Stimulated activated CD4-positive, alpha-beta T cell treated with anti-CD3 and anti-CD28 coated beads, Interleukin-4, amount 100 ng/mL, for 48 hours (primary cell): ENCODE measurements at places on chromosomes 2 and 18.

DNA sequence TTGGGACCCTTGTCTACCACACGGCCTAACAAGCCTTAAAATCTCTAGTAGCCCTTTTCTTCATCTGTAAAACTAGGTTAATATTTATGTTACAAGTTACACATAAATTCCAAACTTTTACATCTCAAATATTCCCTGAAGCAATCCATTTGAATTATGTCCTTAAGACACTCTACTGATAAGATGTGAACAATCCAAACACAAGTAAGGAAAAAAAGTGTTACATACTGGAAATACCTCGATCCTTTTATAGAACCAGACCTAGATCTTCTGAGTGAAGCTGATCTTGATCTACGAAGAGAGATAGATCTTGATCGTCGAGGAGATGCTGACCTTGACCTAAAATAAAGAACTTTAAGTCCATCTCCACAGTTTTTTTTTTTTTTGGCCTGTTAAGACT lies 3.3 kb downstream of the SRSF7 start:
- DNase-seq, result no peak

DNA sequence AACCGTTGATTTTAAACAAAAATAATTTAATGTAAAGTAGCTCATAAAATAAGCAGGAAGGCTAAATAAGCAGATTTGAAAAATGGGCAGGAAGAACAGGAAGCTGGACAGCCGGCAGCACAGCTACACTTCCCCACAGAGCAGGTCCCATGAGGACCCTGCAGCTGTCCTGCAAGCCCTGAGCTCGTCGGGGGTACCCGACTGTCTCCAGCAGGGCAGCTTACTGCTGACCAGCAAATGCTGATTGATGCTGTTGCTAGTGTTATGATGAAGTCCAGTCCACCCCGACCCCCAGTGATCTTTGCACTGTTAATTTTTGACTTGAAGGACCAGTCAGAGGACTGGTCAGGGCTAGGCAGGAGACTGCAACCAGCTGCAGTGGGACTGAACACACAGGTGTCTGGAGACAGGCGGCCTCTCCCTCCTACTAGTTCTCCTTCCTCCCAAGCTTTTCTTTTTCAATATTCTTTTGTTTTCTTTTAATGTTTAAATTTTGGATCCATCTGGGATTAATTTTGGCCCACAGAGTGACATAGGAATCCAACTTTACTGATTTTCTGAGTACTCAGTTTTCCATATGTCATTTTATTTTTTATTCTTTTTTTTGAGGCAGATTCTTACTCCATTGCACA lies 27.7 kb downstream of the POLE4 start:
- DNase-seq, result no peak

DNA sequence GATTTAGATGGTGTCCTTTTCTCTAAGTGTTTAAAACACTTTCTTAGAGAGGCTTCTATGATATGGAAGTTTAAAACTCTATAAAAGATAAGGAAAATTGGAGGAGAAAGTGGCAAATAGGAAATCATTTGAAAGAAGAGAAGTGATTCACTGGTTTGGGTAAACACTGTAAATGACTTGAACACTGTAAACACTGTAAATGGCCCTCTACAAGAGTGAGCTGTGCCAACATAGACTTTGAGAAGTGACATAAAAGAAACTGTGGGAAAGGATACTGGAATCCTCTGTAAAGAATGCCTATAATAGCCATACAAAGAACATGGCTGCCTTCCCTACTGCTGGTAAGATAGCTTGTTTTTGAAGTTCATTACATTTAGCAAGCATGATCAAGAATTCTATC lies 210.9 kb upstream of the SIX3 start:
- DNase-seq, result no peak

DNA sequence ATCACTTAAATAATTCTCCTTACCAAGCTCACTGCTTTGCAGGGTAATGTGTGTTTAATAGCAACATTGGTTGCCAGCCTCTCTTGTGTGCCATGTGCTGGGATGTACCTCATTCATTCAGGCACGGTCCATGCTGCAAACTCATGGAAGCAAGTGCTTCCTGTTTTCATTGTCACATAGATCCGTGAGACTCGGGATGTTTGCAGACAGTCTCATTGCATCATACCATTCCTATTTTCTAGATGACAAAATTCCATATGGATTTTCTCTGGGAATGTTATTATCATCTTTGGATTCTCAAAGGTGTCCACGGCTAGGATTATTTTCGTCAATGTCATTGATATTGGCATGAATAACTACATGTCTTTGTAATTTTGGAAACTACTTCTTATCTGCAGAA lies 60.0 kb upstream of the HDAC4 start:
- no peak for DNase-seq

DNA sequence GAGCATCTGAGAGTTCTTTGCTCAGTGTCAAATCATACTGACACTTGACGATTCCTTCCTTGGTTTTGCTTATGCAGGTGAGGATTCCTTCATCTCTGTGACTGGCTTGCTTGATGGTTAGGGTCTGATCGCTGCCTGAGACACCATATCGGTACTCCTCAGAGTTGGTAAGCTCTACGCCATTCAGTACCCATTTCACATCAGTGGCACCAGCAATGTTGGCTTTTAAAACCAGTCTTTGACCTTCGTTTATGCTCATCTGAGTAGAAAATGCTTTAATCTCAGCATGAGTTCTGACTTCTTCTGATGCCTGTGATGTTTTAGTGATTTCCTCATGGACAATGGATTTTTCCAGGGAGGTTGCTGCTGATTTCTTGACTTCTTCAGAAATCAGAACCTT lies 48.4 kb downstream of the PLEKHA3 start:
- DNase-seq, result no peak

DNA sequence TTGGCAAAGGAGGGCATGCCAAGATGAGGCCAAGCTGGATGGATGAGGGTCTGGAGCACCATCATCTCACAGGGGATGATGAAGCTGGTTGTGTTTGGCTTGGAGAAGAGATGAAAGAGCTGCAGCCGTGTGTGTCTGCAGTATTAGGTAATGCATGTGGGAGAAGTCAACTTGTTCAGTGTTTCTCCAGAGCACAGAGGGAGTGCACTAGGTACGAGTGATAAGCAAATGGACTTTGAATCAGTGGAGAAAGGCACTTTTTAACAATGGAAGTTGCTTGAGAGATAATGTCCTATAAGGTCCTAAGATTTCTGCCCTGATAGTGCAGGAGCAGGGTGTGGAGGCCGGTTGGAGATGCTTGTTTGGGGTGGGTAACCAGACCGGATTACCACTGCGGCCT lies 36.0 kb downstream of the SLC14A2 start:
- DNase-seq, result no peak

DNA sequence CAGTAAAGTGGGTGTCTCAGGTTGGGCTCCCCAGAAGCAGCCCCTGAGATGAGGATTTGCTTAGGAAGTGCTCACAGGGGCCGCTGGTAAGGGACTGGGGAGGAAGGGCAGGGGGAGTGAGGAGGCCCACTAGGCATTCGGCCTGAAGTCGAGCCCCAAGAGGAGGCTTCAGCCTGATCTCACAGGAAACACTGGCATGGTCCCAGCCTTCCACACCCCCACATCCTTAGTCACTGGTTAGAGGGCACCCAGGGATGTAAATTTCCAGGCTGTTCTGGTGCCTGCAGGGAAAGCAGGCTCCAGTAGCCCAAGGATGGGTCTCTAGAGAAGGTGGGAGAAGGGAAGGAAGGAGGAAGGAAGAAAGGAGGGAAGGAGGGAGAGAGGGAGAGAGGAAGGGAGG lies 22.4 kb upstream of the KCNK3 start:
- no peak for DNase-seq

GRCh38 chr2:229300790-229301189 lies 29.7 kb upstream of the PID1 start:
- no peak for DNase-seq

- no peak for DNase-seq
These were observed 629.0 kb upstream of the NXPH2 start for GRCh38 chr2:139409212-139409611.

GRCh38 chr2:200733713-200734198 lies 78.0 kb upstream of the BZW1 start:
- DNase-seq, result no peak

DNA sequence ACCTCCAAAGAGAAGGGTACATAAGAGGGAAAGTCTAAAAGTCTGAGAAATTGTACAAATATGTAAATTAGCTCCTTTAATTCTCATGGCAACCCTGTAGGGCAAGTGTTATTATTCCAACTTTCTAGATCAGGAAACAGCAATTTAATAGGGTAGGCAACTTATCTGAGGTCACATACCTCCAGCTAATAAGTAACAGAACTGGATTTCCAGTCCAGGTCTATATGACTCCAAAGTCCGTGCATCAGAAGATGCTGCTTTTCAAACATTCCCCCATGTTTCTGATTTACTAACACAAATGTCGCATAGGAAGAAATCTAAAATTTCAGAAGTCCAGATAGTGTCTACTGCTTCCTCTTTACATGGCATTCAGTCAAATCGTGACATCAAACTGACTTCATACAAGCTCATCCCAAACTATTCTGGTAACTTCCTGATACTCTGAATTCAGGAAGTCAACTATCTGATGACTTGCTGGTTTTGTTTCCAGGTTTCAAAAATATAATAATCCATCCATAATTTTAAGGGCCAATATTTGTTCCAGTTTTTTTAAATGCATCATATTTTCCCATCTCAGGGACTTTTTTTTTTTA lies 419.3 kb upstream of the ACVR2A start:
- DNase-seq, result no peak

DNA sequence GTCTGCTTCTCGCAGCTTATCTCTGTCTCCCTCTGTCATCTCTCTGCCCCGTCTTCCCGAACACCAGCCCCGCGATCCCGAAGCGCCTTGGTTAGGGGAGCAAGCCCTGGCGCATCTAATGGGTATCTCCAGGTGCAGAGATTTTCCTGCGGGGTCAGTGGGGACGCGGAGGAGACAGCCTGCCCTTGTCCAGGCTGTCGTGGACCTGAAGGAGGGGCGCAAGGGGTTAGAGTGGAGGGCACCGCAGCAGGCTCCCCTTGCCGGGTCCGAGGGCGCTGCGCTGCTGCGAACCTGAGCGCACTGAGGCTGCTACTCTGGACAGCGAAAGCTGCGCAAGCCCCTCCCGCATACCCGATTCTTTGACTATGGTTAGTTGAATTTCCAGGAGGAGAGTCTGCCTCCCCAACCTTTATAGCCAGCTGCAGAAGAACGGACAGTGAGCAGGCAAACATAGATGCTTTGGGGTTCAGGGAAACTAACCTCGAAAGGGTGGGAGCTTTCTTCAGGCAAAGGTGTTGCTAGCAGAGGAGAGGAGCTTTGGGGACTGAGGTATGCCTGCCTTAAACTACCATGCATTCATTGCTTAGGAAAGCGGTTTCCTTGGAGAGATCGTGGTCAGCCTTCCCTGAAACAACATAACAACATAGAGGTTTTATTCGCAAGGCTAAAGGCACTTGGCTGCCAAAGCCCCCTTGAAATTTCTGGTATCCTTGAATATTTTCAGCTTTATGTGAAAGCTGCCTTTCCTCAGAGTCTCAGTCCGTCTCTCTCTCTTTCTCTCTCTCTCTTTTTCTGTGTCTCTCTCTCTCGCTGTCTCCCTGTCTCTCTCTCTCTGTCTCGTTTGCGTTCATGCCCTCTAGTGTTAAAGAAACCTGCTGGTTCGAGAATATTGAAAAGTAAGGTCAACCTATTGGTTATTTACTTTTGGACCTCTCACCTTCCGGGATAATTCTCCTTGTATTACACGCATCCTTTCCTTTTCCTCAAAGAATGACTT lies 1.6 kb downstream of the GALNT13 start:
- no peak for DNase-seq

DNA sequence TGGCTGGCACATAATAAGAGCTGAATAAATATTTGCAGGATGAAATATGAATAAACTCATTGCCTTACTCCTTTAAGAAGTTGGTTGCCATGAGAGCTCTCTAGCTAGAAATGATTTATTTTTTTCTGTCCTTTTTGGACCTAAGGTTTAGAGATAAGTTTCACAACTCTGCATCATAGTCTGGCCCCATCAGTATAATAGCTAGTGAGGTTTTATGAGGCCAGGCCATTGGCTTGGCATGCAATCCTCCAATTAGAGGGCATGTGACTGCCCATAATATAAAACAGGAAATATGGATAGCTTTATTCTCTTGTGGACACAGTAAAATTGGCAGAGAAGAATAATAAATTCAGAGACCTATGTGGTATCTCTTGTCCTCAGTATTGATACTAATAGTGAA lies 26.2 kb upstream of the INSIG2 start:
- no peak for DNase-seq

GRCh38 chr2:234203135-234203984 lies 152.9 kb downstream of the SPP2 start:
- DNase-seq, result no peak

GRCh38 chr18:12928641-12929040 lies 19.2 kb upstream of the SEH1L start:
- DNase-seq, result no peak

DNA sequence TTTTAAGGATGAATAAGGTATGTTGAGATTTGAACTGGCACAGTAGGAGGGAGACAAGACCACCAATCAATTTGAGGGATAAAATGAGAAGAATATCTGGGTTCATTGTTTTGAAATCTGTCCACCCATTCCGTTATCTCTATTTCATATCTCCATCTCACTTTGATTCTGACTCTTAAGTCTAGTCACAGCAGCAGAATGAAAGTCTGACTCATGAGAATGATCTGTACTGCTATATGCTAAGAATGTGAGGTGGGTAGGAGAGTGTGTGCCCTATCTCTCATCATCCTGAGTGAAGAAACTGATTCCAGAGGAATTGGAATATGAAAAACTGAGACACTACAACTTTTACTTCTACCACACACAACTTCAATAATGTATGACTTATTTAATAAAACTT lies 1994.5 kb upstream of the PIK3C3 start:
- no peak for DNase-seq

DNA sequence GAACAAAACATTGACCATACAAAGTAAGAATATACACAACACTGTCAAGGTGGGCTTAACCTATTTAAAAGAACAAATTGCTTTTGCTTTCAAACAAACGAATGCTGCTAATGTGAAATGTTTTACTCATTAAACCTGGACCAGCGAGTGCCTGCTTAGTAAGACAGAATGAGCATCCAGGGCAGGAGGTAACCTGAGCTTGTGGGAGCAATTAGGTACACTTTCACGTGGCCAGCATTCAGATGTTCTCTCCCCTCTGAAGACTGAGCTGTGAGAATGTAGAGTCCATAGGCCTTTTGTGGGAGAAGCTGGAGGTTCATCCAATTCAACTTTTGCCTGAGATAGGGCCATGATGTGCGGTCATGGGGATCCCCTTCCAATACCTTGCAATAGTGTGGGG lies 266.5 kb downstream of the TSN start:
- DNase-seq, result no peak

DNA sequence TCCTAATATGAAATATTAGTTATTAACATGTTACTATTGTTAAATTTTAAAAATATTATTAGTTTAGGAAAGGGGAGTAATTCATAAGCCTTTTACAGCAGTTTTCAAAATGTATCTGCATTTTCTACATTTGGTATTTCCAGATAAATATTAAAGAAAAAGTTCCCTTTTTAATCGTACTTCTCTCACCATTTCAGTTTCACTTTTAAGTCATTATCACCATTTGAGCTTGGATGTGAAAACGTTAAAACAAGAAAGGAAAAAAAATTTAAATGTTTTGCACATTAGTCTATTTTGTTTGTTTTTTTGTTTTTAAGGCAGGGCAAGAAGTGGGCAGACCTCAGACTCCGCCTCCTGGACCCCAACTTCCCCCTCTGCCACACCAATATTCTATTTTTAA lies 3.3 kb upstream of the SRSF7 start:
- DNase-seq, result no peak

GRCh38 chr2:10132596-10132995 lies 10.1 kb downstream of the RRM2 start:
- no peak for DNase-seq

- no peak for DNase-seq
These were observed 73.5 kb downstream of the GLI2 start for GRCh38 chr2:120809151-120809550.

GRCh38 chr2:240441326-240441992 lies 6.0 kb downstream of the GPC1 start:
- DNase-seq, result no peak
